Hindlimb muscle (tissue), 1 donor: ENCODE measurements at places on chromosomes 1 and 21.

DNA sequence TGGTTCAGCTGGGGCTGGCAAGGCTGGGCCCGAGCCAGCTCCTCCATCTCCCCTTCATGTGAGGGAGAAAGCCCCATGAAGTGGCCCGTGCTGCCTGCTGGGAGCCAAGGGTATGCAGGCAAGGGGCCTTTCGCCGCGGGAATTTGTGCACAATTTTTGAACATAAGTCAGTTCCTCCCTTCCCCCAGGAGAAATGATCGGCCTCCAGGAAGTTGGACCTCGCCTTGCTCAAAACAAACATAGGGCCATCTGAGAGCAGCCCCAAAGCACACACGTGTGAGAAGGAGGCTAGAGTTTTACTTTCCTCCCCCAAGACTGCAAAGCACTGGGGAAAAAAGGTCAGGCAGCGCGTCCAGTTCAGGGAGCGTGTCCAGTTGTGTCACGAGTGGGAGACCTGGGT, 64.7 kb downstream of the PRDM16 start:
- no peak for DNase-seq

GRCh38 chr1:46333300-46334029, 7.1 kb upstream of the NSUN4 start:
- DNase-seq = no peak

DNA sequence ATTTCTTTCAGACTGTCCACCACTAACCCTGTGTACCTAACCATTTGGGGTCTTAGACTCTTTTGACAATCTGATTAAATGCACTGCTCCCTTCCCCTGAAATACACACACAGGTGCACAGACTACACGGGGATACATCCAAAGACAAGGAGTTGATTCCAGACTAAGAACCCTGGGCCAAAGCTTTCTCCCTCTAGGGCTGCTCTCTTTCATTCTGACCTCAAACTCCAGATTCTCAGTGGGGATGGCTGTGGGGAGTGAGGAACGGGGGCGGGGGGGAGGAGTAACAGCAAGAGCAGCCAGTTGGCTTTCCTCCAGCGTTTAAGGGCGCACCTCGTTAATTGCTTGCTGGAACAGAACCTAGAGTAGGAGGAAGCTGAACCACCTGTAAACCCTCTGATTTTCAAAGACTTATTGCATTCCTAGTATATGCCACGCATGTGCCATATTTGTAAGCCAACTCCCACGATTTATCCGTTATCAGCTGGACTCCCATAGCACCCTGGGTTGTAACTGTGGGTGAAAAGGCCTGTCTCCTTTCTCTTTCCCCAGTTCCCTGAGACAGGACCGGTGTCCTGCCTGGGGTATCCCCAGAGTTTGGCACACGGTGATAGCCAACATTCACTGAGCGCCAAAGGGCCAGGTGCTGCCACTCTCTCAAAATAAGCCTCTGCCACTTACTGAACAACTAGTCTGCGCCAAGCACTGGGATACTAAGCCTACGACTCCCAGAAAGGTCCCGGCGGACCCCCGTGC, 920 bp downstream of the MTHFR start:
- DNase-seq = no peak

DNA sequence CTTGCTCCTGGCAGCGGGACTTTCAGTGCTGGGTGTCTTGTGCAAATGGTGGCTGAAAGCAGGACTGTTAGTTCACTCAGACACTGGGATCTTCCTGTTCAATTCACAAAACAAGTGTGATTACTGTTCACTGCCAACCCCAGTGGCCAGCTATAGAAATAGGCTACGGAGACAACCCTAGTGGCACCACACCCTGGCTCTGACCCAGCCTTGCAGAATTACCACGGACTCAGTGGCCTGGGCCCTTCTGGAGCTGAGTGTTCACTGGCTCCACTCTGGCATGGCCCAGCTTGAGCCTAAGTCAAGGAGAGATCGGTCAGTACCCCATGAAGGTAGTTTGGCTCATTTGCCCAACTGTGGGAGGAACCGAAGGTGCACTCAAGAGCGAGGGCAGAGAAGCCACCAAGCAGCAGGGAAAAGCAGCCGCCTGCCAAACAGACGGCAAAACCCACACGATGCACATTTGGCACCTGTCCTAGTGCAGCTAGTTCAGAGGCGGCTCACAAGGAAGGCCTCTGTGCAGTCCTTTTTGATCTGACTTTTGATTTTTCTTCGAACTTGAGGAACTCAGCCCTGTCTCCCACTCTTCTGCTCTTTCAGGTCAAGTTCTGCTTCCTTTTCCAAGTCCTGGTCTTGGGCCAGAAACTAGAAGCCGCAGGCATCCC, 5.9 kb downstream of the KIAA2013 start:
- no peak for DNase-seq

DNA sequence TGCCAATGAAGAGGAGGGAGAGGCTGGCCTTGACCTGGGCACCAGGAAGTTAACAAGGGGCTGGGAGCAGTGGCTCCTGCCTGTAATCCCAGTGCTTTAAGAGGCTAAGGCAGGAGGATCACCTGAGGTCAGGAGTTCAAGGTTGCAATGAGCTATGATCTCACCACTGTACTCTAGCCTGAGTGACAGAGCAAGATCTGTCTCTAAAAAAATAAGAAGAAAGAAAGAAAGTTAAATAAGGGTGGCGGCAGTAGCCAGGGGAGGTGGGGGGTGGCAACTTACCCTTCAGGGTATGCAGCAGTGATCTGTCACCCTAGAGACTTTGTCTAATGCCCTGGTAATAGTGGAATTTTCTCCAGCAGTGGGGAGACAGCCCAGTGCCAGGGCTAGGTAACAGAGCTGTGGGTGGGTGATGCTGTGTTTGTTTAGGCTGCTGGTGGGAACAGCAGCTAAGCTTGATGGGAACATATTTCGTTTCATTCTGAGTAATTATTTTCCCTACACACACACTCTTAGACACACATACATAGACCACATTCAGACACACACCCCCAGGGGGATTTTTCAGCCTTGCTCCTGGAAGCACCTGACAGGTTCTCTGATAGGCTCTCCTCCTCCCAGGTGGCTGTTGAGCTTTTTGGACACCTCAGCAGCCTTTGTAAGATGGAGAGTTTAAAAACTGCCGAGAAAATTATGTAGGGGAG, 11.3 kb upstream of the SYT6 start:
- no peak for DNase-seq

DNA sequence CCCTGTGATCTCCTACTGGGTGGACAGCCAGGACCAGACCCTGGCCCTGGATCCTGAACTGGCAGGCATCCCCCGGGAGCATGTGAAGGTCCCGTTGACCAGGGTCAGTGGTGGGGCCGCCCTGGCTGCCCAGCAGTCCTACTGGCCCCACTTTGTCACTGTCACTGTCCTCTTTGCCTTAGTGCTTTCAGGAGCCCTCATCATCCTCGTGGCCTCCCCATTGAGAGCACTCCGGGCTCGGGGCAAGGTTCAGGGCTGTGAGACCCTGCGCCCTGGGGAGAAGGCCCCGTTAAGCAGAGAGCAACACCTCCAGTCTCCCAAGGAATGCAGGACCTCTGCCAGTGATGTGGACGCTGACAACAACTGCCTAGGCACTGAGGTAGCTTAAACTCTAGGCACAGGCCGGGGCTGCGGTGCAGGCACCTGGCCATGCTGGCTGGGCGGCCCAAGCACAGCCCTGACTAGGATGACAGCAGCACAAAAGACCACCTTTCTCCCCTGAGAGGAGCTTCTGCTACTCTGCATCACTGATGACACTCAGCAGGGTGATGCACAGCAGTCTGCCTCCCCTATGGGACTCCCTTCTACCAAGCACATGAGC, 17.2 kb upstream of the SLC25A44 start:
- no peak for DNase-seq

DNA sequence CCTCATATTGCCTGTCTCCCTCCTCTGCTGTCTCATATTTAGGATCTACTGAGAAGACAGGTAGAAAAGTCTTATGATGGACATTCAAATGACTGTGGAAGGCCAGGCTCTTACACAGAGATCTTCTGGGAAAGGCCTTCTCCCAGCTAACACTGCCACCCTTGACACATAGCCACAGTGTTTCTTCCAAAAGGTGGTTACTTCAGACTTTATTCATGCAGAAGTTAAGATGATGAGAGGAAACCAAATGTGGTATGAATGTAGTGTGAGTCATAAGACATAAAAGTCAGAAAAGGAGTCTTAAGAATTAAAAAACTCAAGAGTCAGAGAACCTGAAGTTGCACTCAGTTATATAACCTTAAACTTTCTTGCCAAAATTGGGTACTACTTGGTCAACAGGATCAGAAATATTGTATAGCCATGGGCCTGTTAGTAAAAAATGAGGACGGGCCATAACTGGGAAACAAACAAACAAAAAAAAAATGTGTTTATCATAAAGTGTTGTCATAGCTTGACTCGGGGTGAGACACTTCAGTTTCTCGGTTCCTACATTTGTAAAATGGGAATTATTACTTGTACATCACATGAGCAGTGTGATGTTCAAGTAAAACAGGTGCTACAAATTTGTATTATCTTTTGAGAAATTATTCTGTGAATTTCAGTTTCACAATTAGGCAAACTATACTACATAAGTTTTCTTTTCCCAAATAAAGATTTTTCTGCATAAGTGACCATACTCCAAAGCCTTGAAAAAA, 1.2 kb upstream of the DENND1B start:
- DNase-seq = no peak

DNA sequence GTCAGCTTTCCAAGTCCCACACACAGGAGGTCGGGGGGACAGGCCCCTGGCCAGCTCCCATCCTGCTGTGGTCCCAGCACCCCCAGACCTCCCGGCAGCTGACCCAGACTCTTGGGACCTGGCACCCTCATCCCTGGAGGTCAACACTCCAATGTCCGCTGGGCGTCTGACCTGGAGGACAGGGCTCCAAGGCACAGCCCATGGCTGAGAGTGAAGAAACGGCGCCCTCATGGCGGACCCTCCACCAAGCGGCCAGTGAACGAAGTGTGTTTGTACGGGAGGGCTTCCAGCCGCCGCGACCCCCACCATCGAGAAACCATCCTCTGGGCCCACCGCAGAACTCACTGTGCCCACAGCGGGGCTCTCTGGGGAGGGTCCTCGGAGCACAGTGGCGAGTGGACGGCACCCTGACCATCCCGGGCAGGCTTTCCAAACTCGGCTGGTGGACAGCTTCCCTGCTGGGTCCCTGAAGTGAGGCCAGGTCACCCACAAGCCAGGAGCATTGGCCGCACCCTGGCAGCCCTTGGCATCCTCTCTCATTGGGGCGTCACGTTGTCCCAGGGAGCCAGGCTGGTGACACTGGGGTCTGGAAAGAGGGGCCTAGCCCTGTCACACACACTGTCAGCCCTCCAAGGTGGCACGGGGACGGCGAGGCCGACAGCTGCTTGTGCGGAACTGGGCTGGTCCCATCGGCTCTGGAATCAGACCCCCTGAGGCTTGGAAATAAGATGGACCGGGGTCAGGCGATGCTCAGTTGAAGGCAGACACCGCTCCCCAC, 47.8 kb upstream of the COL6A2 start:
- DNase-seq = no peak

DNA sequence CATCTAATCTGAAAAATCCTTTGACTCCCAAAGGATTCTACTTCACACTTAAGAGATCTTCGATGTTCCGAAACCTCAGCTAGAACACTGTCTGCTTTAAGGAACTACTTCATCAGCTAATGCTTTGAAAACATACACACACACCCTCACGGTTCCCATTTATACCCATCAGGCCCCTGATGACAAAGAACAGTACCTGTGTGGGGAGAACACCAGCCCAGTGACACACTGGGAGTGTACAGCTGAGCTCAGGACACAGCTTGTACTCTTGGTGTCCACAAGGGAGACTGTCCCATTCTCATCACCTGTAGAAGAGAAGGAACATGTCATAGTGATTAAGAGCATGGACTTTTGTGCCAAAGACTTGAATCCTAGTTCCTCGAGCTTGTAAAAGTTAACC, 6.6 kb downstream of the WDR77 start:
- no peak for DNase-seq

GRCh38 chr1:107436552-107437241, 295.9 kb downstream of the NTNG1 start:
- DNase-seq = no peak

GRCh38 chr1:224769452-224770335, 153.6 kb downstream of the CNIH3 start:
- DNase-seq = no peak

DNA sequence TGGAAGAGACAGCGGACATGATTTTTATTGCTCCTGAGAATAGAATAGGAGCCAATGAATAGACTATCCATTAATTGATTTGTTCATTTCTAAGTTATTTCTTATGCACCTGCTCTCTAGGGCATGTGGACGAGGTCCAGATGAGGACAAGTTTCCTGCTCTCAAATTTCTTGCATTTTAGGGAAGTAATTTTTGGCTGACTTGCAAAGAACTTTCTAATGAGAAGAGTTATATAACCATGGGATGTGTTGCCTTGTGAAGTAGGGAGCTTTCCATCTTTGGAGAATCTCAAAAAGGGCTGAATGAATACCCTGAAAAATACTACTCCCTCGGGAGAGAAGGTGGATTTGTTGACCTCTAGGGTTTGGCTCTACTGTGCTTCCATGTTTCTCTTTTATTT, 243.0 kb downstream of the KIF26B start:
- DNase-seq = no peak

DNA sequence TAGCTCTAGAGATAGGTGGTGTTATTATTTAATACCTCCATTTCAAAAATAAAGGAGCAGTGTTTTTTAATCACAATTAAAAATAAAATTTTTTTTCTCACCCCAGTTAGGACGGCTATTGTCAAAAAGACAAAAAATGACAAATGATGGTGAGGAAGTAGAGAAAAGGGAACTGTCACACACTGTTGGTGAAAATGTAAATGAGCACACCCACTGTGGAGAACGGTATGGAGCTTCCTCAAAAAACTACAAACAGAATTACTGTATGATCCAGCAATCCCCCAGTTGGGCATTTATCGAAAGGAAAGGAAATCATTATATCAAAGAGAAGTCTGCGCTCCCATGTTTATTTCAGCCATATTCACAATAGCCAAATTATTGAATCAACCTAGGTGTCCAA, 148.7 kb upstream of the NR5A2 start:
- no peak for DNase-seq

- DNase-seq = no peak
Measured at GRCh38 chr1:175717610-175718540, 25.5 kb downstream of the TNR start.

GRCh38 chr1:11414926-11415538, 63.9 kb upstream of the DISP3 start:
- no peak for DNase-seq

DNA sequence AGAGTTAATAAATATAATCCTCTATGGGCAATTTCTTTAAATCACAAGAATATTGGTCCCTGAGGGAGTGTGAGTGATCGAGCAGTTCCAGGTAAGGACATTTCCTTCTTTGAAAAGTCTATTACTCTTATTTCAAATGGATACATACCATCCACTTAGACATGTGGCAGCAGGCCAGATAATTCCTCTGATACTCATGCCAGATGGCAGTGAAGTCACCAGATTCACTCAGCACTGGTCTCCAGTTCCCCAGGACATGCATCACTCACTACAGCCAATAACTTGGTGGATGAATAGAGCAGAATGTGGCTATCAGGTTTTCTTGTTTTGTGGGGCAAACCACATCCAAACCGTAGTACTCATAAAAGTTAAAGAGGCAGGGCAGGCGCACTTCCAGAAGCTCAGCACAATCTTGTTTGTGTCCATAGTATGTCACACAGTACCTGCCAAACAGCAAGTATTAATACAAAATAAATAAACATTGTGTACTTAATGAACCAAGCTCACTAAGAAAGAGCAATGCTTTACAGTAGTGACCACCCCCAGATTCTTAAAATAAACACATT, 74.2 kb upstream of the CD53 start:
- no peak for DNase-seq
